ENCODE measurements at places on chromosomes 3 and 15.
A peak's percentile ranks its signal among the peaks of the same experiment; 100 is the strongest.

GRCh38 chr3:122907471-122907870 lies 112.6 kb downstream of the SLC49A4 start:
- no peak for DNase-seq

DNA sequence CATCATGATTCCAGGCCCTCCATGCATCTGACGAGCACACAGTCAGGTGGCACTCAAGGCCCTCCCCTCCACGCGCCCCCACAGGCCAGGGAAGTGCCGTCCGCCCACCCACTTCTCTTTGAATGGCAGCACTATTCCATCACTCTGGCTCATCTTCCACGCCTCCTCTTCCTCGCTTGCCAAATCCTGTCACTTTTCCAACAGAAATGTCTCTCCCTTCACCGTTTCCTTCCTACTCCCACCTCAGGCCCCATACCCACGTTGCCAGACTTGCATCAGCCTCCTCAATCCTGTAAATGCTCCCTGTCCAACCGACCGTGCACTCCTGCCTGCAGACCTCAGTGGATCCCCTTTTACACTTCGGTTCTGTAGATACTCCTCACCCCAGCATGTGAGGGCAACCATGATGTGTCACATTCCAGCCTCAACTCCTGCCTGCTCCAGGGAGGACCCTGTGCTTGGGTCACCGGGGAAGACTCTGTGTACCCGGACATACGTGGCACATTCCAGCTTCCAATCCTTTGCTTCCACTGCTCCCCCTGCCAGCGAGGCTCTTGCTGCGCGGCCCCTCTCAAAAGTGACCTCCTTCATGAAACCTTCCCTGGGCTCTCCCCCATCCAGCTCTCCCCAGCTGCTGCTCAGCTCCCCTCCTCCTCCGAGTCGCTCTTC lies 29.6 kb downstream of the ADCY5 start:
- no peak for DNase-seq

DNA sequence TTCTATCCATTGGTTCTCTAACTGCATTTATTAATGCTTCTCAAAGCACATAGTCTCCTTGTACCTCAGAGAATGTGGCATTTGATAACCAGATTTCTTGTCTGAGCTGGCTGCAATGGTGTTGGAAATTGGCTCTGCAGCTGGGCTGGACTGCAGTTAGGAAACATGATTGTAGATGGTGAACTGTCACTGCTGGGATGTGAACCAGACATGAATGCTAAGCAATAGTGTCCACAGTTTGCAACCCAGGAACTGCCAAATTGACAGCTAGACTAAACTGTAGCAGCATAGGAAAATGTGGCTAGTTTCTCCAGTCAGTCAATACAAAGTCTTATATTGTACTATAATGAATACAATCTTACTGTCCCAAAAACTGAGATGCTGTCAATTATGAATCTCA lies 656.6 kb upstream of the GOLIM4 start:
- no peak for DNase-seq

DNA sequence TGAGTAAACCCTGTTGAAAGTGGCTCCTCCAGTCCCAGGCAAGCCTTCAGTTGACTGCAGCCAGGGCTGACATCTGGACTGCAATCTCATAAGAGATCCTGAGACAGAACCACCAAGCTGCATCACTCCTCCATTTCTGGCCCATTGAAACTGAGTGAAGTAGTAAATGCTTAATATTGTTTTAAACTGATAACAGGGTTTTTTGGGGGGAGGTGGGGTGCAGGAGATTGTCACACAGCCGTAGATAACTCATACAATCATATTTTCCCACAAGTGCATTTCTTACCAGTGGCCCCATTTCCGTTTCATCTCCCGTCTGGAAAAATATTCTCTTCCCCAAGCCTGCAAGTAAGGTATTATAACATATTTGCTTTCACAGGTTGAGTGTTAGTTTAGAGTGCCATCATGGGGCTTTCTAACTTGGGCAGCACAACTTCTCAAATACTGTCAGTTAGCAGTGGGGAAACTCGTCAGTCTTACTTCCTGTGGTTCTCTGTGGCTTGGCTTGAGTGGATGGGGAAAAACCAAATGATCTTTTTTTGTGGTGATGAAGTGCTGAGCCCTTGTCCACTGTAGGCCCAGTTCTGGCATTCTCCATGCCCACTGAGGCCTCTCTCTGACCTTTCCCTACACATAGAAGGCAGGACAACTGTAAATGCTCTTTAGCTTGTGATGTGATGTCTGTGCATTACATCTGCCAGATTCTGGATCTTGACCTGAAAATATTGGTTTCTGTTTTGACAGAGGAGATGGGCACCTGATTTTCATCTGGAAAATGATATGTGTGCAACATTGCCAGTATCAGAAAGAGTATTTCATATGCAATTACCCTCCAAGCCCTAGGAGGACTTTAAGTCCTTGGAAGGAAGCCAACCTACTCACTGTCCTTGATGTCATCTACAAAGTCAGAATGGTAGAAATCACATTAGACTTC lies 90.1 kb upstream of the BHLHE40 start:
- peak; percentile 11 for DNase-seq

DNA sequence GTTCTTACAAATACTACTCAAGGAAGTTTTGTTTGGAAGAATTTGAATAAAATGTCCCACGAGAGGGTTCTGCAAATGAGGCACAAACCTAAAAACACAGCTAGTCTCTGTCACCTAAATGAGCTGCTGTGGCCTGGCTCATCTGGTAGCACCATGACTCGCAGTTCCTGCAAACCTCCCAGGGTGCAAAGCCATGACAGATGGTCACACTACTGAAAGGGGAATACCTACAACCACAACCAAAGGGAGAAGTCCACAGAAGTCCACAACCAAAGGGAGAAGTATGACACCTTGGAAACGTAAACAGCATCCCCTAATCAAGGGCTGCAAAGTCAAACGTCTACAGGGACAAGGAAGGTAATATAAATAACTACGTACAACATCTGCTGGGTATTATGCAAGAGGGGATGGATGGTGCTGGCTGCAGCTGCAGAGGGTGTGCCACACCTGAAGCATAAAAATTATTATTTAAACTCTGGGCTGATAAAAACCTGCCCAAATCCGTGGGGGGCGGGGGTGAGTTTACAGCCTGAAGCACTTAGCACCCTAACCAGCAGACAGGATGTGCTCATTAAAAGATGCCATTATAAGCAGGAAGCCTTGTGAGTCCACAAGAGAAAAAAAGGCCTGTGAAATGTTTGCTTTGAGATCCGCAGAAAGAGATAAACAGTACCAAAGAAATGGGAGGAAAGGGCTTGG lies 184.0 kb downstream of the MAGI1 start:
- no peak for DNase-seq

- no peak for DNase-seq
Observed at GRCh38 chr3:78863306-78864203, 904.2 kb downstream of the ROBO1 start.

DNA sequence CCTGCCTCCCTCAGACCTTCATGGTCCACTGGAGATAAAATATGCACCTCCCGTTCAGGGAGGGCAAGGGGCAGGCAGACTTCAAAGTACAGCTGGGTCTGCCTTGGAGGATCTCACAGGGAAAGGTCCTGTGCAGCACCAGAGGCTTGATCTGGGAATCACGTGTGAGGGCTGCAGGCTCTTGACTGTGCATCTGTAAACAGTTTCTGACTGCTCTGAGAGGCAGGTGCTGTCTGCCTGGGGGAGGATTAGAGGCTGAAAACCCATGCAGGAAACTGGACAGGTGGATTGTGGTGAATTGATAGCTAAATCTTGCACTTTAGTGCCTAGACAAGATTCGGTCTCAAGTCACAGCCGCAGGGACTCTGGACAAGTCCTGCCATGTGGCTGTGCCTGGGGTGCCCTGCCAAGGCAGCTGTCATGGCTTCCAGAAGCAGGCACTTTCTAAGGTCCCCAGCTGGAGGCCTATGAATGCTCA lies 239.3 kb downstream of the EPHB1 start:
- DNase-seq, result no peak

DNA sequence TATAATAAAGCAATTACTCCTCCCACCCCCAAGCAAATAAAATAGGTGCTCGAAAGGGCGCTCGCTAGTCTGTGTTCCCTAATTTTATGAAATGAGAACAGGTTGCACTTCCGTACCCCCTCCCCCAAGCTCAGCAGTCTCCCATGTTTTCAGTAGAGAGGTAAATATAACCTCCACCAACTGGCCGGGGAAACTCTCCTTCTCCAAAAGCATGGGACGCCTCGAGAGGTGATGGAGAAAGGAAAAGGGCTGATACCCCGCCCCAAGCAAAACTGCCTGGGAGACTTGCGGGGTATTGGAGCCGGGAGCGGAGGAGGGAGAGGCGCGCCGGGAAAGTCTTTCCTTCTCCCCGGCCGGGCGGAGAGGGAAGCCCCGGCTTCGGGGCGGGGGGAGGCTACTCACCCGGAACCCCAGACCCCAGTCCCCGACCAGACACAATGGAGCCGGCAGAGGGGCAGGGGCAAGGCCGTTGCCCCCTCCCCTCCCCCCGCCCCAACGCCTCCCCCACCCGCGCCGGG lies 605 bp downstream of the DCUN1D1 start:
- no peak for DNase-seq

GRCh38 chr15:93985176-93985575 lies 246.2 kb upstream of the MCTP2 start:
- no peak for DNase-seq

- DNase-seq, result no peak
Observed at GRCh38 chr15:101323793-101324523, 28.9 kb upstream of the SNRPA1 start.

- no peak for DNase-seq
Observed at GRCh38 chr3:112003321-112004080, 4.8 kb downstream of the TAGLN3 start.

- no peak for DNase-seq
Observed at GRCh38 chr3:194280777-194281176, 70.4 kb downstream of the CPN2 start.

DNA sequence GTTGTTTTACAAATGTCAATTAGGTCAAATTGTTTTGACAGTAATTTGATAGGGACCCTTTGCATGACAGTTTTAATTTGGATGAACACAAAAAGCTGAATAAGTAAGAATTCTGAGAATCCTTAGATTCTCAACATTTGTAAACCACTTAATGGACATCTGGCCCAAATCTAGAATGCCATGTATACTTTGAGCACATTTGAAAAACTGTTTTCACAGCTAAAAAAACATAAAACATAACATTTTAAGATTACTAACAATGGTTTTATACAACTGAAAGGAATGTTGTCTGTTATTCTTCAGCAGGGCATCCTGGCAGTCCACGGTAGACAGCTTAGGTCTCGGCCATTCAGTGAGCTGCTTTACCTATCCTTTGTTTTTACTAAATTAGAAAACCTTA lies 34.5 kb upstream of the TM2D3 start:
- DNase-seq, result no peak

DNA sequence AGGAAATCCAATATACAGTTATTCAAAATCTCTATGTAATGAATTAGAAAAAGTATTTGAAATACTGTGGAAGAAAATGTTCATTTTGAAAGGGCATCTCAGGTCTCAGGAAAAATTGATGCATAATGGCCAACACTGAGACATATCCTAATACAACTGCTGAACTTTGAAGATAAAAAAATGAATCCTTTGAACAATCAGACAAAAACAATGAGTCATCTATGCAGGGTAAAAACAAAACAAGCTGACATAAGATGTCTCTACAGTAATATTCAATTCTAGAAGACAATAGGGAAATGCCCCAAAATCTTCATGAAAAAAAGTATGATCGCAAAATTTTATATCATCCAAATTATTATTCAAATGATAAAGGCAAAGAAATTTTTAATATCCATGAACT lies 34.0 kb upstream of the ZNF280D start:
- no peak for DNase-seq

DNA sequence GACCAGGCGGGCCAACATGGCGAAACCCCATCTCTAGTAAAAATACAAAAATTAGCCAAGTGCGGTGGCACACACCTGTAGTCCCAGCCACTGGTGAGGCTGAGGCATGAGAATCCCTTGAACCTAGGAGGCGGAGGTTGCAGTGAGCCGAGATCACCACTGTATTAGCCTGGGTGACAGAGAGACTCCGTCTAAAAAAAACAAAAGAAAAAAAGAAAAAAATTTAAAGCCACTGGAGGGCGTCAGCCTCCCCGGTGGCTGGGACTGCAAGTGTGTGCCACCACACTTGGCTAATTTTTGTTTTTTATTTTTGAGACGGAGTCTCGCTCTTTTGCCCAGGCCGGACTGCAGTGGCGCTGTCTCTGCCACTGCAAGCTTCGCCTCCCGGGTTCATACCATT lies 7.9 kb downstream of the RTF1 start:
- no peak for DNase-seq

DNA sequence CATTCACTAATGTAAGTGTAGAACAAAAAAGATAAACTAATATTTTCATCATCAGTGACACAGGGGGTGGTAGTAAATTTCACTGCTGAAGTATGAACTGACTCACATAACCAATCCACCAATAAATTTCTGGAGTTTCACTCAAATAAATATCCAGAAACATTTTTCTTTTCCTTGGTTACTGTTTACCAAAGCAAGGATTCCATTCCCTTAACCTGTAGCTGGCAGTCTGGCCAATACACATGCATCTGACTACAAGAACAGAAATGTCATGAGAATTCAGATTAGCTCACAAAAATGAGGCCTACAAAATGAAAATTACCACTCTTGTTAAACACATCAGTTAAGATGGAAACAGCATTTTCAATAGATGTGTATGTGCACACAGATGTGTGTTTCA lies 80.3 kb downstream of the STAG1 start:
- DNase-seq, result no peak

DNA sequence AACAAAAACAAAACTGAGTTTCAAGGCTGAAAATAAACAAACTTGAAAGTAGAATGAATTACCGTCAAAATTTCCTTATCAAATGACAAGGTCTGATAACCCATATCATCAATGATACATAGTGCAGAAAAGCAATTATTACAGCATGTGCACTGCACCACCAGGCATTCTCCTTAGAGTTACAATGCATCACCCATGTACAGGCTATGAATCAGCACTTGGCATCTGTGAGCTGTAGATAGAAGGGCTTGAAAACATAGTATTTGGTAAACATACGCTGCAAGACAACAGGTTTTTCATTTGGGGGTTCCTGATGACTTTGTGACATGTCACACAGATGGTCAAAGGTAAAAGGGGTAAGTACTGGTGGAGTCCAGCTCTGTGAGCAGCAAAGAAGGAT lies 265.1 kb downstream of the CTNNB1 start:
- no peak for DNase-seq

GRCh38 chr15:50046867-50047266 lies 72.2 kb downstream of the ATP8B4 start:
- no peak for DNase-seq
